HS-5 (cell line): ENCODE measurements at places on chromosomes 5 and 9.

- DNase-seq, result no peak
Measured at GRCh38 chr5:142908659-142909058, 138.5 kb downstream of the ARHGAP26 start.

GRCh38 chr5:111730659-111731382, 26.2 kb downstream of the NREP start:
- no peak for DNase-seq

GRCh38 chr9:32487981-32488380, 38.0 kb downstream of the RIGI start:
- DNase-seq, result peak; percentile 20

- no peak for DNase-seq
Measured at GRCh38 chr5:150180241-150181026, 9.4 kb upstream of the SLC6A7 start.

- no peak for DNase-seq
Measured at GRCh38 chr5:93790401-93790800, 49.0 kb upstream of the POU5F2 start.

- DNase-seq, result peak; percentile 56
Measured at GRCh38 chr9:132001567-132001966, 78.1 kb downstream of the MED27 start.

- no peak for DNase-seq
Measured at GRCh38 chr5:162160401-162160800, 92.8 kb downstream of the GABRG2 start.
